Camera-type eye (tissue), 1 donor: ENCODE measurements at places on chromosomes 7 and 10. TPM values are rescaled to one million over a fixed set of nuclear protein-coding genes. Genes with fewer than 3 reads are reported as not detected.

ELMO1 gene
- total RNA-seq: 58.2 TPM

NEUROG3 gene
- not detected for total RNA-seq

HOXA6 gene
- total RNA-seq: not detected

ERV3-1 gene
- 49.9 TPM for total RNA-seq

PLEKHA1 gene
- total RNA-seq: 86.7 TPM

RET gene
- 4.5 TPM for total RNA-seq

SLC39A12 gene
- total RNA-seq: 18.0 TPM

PROSER2 gene
- 7.4 TPM for total RNA-seq
